Karpas-422 (cell line): ENCODE measurements at places on chromosomes 1 and 21. TPM values are rescaled to one million over a fixed set of nuclear protein-coding genes. Genes with fewer than 3 reads are reported as not detected.

DNA sequence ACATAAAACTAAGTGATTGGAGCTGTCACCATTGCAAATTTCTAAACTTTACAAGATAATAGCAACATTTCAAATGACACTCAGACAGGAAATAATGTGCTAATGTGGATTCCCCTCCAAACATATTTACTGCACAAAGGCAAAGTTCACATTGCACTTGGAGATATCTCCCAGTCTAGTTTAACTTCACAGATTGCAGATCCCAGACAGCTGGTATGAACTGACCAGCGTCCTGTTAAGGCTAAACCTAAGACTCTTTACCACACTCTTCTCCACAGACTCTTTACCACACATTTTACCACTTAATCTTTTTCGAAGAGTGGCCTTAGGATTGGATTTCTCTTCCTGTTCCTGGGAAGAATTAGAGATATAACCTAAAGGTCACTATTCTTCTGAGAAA is 40.6 kb upstream of the HSD3B1 start:
- no peaks in the 10 kb centered on the region for H3K4me1 ChIP-seq
- no peak overlapping the region for H3K27ac ChIP-seq
- no peak overlapping the region for H3K4me3 ChIP-seq
- H3K27me3 ChIP-seq, result no peaks in the 10 kb centered on the region

DNA sequence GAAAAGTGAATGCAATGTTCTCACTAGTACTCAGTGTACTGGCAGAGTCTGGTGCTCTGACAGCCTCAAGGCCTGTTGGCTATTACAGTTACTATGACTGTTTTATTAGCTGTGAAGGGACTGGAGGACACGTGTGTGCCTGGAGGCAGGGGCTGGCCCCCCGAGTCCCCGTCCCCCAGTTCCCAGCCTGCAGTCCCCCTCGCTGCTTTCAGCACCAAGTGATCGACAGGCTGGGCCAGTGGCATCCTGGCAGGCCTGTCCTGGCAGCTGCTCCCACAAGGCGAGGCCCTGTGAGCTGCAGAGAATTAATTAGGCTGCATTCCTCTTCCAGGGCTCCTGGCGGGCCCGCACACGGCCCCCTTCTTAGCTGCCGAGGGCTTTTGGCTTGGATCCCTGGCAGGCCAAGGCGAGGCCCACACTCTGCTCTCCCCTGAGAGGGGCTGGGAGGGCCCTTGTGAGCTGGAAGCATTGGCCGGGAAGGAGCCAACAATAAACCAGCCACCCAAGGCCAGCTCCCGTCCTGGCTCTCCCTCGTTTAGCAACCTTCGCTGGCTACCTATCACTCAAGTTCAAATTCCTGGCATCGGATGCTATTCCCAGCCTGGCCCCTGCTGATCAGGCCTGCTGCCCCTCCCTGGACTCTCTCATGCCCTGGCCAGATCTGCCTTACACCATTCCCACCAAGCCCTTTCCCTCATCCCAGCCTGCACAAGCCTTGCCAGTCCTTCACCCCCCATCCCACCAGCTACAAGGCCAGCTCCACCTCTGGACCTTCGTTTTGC is 9.8 kb downstream of the EDN2 start:
- no peaks in the 10 kb centered on the region for H3K36me3 ChIP-seq
- no peak overlapping the region for H3K27ac ChIP-seq
- peaks cover 5% of the 10 kb centered on the region for H3K4me1 ChIP-seq

DNA sequence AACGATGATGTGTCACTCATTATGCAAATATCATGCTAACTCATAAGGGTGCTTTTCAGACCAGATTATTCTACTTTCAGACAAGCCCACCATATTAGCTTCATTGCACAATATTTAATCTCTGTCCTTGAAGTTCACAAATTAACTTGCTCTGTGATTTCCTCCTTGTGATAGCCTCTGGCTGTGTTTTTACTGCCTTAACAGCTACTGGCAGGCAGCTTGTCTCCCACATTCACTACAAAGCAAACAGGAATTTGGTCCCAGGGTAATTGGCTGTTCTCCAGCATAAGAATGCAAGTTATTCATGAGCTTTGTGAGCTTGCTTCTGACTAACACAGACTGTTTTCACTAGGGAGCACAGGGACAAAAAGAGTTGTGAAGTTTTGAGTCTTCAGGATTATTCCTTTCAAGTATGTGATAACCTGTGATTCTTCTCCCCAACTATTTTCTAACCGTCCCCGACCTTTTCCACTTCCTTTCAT is 87.9 kb upstream of the HMCN1 start:
- peaks cover 15% of the 10 kb centered on the region for H3K4me1 ChIP-seq
- H3K27me3 ChIP-seq, result no peaks in the 10 kb centered on the region
- no peaks in the 10 kb centered on the region; the same call in 1 of the 2 replicates for H3K36me3 ChIP-seq
- no peak overlapping the region for H3K27ac ChIP-seq

The OPRD1 gene
- not detected in 2 replicates for total RNA-seq

DNA sequence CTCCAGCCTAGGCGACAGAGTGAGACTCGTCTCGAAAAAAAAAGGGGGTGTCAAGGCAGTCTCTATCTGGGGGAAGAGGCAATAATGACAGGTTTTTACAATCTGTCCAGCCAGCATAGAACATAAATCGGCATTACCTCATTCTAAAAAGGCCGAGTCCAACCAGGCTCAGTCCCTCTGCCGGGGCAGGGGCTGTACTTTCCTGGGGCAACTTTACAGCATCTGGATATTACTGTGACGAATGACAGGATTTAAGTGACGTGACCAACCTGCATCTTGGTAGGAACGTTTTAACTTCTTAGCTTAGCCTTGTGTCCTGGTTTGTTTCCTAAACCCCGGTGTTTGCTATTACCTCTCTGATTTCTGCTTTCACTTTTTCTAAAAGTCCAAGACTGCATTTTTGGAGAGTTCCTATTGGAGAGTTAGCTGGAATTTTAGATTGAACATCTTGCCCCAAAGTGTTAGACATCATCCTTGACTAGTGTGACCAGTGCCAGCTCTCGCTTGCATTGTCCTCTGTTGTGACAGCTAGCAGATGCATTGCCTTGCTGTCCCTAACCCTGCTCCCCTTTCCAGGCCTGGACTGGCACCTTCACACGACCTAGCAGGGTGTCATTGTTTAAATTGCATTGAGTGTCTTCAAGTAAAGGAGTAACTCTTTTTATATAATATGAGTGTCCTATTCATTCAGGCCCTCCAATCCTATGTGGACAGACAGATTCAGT is 96.5 kb downstream of the TGFBR3 start:
- H3K4me3 ChIP-seq, result no peak overlapping the region
- no peaks in the 10 kb centered on the region for H3K4me1 ChIP-seq
- DNase-seq, result no peak
- H3K27ac ChIP-seq, result no peak overlapping the region
- H3K27me3 ChIP-seq, result no peaks in the 10 kb centered on the region

- no peak overlapping the region for H3K4me3 ChIP-seq
- no peaks in the 10 kb centered on the region for H3K27me3 ChIP-seq
- no peaks in the 10 kb centered on the region for H3K36me3 ChIP-seq
- H3K27ac ChIP-seq, result no peak overlapping the region
- DNase-seq, result peak; percentile 19
Observed at GRCh38 chr1:92728697-92729096, 56.2 kb downstream of the EVI5 start.

GRCh38 chr1:79501153-79501552 is 494.6 kb upstream of the ADGRL4 start:
- no peaks in the 10 kb centered on the region for H3K36me3 ChIP-seq
- DNase-seq, result no peak
- H3K27me3 ChIP-seq, result no peaks in the 10 kb centered on the region

DNA sequence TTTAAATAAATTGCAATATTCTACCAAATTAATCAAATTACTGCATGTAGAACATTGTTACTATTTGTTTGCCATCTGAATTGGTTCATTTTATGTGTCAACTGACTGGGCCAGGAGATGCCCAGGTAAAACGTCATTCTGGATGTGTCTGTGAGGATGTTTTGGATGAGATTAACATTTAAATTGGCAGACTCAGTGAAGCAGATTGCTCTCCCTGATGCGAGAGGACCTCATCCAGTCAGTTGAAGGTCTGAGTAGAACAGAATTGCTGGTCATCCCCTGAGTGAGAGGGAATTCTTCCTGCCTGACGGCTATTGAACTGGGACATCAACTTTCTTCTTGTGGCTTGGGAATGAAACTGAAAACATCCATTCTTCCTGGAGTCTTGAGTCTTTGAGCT is 122.0 kb upstream of the GREM2 start:
- no peaks in the 10 kb centered on the region for H3K36me3 ChIP-seq
- H3K27ac ChIP-seq, result no peak overlapping the region

GRCh38 chr1:174828264-174828663 is 171.5 kb upstream of the CACYBP start:
- H3K27ac ChIP-seq, result no peak overlapping the region
- DNase-seq, result no peak
- no peaks in the 10 kb centered on the region for H3K36me3 ChIP-seq
- no peaks in the 10 kb centered on the region for H3K4me1 ChIP-seq
- H3K27me3 ChIP-seq, result no peaks in the 10 kb centered on the region
- no peak overlapping the region for H3K4me3 ChIP-seq

The ACTL8 gene
- 0.11 TPM in 1 of 2 replicates, not detected in the other for total RNA-seq

DNA sequence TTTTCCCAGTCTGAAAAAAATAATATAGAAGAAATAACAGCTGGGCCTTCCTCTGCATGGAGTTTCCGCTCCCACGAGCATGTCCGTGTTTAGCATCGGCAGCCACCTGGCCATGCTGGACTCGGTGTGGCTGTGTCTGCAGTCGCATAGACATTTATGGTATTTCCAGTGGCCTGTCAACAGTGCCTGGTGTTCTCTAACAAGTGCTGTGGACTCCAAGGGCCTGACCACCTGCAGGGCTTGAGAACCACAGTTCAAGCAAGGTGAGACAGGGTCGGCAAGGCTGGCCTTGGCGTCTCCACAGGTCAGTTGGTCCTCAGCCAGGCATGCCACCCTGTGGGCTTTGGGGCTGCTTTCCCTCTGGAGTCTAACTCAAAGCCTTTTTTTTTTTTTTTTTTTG is 124.8 kb downstream of the PGBD5 start:
- no peak for DNase-seq
- H3K27ac ChIP-seq, result no peak overlapping the region
- H3K4me1 ChIP-seq, result no peaks in the 10 kb centered on the region

The HSF2BP gene
- 0.67 and 0.76 TPM in 2 replicates for total RNA-seq

GRCh38 chr1:90724361-90724760 is 7.3 kb upstream of the BARHL2 start:
- H3K27ac ChIP-seq, result no peak overlapping the region
- H3K27me3 ChIP-seq, result no peaks in the 10 kb centered on the region
- no peak for DNase-seq
- no peaks in the 10 kb centered on the region for H3K4me1 ChIP-seq

DNA sequence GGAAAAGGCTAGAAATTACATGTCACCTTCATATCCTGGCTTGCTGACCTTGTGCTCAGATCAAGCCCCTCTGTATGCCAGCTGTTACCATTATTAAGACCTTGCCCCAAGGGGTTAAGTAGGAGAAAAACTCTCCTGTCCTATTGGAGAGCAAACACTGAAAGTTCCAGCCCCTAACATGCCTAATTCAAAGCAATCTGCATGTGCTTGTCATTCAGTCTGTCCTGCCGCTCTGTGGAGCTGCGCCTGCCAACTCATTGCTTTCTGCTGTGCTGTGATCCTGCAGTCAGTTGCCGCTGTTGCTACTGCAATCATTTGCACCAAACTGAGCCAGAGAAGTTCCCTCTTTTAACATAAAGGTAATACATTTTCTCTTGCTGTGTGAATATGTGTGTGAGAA is 113.4 kb downstream of the DISP1 start:
- no peaks in the 10 kb centered on the region for H3K36me3 ChIP-seq
- H3K4me3 ChIP-seq, result no peak overlapping the region
- no peak for DNase-seq

- no peaks in the 10 kb centered on the region for H3K27me3 ChIP-seq
- H3K36me3 ChIP-seq, result no peaks in the 10 kb centered on the region
- no peak overlapping the region for H3K4me3 ChIP-seq
- H3K27ac ChIP-seq, result no peak overlapping the region
- peaks cover 26% of the 10 kb centered on the region for H3K4me1 ChIP-seq
Observed at GRCh38 chr1:242025681-242026080, 26.8 kb upstream of the MAP1LC3C start.

DNA sequence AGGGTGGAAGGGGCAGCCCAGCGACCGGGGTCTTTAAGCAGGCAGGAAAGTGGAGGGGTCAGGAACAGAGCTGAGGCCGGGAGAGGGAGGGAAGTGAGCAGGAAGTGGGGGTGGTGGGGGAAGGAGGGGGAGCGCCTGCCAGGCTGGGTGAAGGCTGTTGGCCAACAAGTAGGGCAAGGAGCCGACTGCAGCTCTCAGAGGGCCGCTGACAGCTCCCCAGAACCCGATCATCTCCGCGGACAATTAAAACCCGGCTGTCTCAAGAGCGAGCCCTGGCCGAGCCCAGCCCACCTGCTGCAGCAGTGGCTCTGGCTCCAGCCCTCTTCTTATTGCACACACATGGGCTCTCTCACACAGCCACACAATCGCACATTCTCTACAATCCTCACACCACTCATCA is 51.6 kb downstream of the GRIK3 start:
- no peaks in the 10 kb centered on the region for H3K36me3 ChIP-seq
- no peak overlapping the region for H3K4me3 ChIP-seq
- H3K4me1 ChIP-seq, result no peaks in the 10 kb centered on the region
- H3K27ac ChIP-seq, result no peak overlapping the region
- DNase-seq, result no peak

The SYT11 gene
- total RNA-seq, result 40.8 and 51.2 TPM in 2 replicates

The CAMSAP2 gene
- 29.4 and 56.5 TPM in 2 replicates for total RNA-seq

DNA sequence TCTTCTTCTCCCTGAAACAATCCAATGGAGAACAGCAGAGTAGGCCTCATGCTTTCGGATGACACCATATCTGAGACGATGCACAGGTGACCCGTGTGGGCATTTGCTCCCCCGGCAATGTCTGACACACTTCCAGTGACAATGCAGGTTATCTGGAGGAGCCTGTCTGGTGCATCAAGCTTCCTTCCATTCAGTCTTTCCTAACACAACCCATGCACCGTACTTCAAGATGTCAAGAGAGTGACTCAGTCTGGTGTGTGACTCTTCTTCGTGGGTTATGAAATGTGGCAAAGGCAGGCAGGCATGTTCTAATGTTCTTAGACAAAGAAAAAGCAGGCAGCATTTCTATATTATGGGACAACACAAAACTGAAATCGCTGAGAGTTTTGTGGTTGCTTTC is 159.1 kb downstream of the EDEM3 start:
- no peaks in the 10 kb centered on the region for H3K36me3 ChIP-seq
- H3K4me3 ChIP-seq, result no peak overlapping the region

The KLHL12 gene
- total RNA-seq, result 52.4 and 55.8 TPM in 2 replicates

- H3K36me3 ChIP-seq, result no peaks in the 10 kb centered on the region; the same call in 1 of the 2 replicates
- no peak overlapping the region for H3K27ac ChIP-seq
- DNase-seq, result peak; percentile 35
- H3K4me3 ChIP-seq, result no peak overlapping the region
- H3K27me3 ChIP-seq, result no peaks in the 10 kb centered on the region
Observed at GRCh38 chr1:6385488-6386191, 7.9 kb downstream of the ACOT7 start.
